NCI-H1436 (cell line): ENCODE measurements at places on chromosomes 1 and 21.
A peak's percentile ranks its signal among the peaks of the same experiment; 100 is the strongest.

DNA sequence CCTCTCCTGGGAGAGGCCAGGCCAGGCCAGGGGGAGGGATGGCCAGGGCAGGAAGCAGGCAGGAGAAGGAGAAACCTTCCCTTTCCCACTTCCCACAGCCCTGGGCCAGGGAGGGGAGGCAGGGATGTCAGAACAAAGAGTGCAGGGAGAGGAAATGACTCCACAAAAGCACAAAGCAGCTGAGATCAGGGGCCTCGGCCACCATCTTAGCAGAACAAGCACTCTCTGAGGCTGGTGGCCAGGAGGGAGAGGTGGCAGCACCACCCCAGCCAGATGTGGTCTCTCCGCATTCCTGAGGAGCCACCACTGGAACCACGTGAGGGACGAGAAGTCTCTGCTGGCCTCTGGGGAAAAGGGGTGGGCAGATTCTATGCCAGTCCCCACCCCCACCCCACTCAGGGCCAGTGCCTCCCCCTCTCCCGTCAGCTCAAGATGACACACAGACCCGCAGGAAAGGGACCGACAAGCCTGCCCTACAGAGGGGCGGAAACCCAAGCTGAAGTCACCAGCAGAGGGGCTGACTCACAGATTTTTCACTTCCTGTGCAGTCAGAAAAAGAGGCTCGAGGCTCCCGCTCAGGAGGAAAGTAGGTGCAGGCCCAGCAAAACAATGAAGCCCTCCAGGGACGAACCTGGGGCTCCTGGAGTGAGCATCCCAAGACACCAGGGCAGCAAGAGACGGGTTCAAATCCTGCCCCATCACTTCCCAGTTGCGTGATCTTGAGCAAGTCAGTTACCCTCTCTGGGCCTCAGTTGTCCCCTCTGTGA is 24.1 kb upstream of the ALDH4A1 start:
- no peak for DNase-seq

- no peak for DNase-seq
These were observed 464.3 kb upstream of the DEPDC1 start for GRCh38 chr1:68961143-68961542.

DNA sequence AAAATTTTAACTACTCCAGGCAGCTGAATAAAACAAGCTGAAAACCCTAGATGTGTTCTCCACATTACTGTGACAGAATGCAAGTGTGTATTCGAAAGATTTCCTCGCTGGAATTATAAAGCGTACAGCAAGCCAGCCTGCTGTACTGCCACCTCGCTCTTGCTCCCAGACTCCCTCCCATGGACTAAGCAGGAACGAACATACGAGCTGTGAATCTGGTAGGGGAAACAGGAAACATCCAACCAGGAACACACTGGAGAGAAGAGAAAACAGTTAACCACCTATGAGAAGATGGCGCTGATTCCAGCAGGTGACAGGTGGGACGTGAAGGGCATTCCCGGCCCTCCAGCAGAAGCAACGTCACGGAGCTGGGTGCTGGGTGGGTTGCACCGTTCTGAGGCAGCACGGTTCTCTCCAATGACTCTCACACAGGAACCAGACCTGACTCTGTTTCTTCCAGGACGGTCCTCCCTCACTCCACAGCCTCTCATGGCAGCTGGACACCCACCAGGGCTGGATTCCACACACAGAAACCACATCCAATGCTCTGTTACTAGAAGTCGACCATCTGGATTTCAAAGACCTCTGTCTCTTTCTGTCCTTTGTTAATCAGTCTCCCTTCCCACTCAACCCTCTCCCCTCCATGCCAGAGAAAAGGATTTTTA is 219.2 kb downstream of the RERE start:
- no peak for DNase-seq

DNA sequence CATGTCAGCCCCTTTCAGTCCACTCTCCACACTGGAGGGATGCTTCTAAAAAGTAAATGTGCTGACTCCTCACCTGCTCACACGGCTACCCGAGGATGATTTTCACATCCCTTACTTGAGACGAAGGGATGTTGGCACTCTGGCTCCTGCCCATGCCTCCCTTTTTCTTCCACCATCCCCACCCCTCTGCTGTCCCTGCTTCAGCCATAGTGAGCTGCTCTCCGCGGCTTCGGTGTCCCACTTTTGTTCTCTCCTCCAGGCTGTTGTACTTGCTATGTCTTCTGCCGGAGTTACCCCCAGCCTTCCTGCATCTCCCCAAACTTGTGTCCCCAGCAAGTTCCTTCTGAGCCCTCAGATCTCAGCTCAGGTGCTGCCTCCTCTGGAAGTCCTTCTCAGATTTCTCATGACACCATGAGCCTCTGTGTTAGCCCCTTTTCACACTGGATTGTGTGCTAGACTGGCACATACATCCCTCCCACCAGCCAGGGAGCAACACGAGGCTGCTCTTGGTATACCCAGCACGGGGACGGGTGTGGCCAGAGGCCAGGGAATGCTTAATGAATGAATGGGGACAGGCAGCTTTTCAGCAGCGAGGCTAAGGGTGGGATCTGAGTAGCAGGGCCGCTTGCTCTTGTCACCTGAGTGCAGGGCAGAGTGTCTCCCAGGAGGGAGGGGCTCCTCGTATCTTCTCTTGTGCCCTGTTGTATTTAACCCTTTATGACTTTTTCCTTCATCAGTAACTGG is 1.3 kb downstream of the ACOT11 start:
- DNase-seq: no peak

- DNase-seq: no peak
These were observed 58.9 kb upstream of the ARTN start for GRCh38 chr1:43874716-43875115.

GRCh38 chr1:44999232-44999631 is 11.9 kb downstream of the HECTD3 start:
- no peak for DNase-seq

- DNase-seq: no peak
These were observed 90.2 kb downstream of the TGFBR3 start for GRCh38 chr1:91795591-91796389.

- DNase-seq: no peak
These were observed 43.9 kb downstream of the ABCG1 start for GRCh38 chr21:42262831-42263231.

- no peak for DNase-seq
These were observed 1003.0 kb upstream of the NCAM2 start for GRCh38 chr21:19995253-19995652.

- DNase-seq: no peak
These were observed 58.3 kb downstream of the CLEC20A start for GRCh38 chr1:178438432-178438831.

DNA sequence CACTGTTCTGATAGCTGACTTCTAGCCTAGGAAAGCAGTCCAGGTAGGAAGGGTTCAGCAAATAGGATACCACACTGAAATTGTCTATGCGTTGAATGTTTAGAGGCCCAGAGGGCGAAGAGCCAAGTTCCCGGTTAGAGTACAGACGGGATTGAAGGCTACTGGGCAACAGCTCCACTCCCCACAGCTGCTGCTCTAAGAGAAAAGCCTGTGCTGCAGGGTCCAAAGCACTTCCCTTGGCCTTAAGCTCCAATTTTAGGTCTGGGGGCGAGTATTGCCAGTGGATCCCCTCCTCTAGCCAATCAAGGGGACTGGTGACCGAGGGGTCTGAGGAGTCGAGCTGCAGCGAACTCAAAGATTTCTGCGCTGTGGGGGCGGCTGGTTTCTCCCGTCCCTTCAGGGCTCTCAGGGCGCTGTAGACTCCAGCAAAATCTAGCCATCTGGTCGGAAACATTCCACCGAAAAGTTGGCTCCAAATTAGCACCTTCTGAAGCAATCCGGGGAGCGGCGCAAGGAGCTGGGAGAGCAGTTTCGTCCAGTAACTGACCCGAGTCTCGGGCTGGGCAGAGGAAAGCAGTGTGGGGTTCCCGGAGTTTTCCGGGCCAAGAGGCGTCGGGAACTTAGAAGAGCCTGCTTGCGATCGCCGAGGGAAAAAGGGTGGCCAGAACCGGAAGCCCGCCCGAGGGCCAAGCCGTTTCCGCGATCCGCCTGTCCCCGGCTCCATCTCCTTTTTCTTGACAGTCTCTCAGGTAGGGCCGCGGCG is 748 bp downstream of the PPP1R15B start:
- no peak for DNase-seq

GRCh38 chr1:235923466-235924021 is 56.8 kb upstream of the LYST start:
- peak; percentile 77 for DNase-seq

GRCh38 chr1:75135573-75136194 is 1.5 kb downstream of the LHX8 start:
- DNase-seq: peak; percentile 49

DNA sequence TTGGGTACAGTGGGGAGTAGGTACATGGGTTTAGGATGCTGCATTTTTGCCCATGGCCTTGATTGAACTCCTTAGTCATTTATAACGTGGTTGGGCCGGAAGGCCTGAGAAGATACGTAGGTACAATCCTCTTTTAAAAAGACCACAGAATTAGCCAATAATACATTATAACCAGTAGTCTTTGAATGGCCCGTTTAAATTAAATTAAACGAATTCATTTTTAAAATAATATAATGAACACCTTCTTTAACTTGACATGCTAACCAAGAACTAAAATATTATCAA is 20.1 kb upstream of the ADAR start:
- no peak for DNase-seq

DNA sequence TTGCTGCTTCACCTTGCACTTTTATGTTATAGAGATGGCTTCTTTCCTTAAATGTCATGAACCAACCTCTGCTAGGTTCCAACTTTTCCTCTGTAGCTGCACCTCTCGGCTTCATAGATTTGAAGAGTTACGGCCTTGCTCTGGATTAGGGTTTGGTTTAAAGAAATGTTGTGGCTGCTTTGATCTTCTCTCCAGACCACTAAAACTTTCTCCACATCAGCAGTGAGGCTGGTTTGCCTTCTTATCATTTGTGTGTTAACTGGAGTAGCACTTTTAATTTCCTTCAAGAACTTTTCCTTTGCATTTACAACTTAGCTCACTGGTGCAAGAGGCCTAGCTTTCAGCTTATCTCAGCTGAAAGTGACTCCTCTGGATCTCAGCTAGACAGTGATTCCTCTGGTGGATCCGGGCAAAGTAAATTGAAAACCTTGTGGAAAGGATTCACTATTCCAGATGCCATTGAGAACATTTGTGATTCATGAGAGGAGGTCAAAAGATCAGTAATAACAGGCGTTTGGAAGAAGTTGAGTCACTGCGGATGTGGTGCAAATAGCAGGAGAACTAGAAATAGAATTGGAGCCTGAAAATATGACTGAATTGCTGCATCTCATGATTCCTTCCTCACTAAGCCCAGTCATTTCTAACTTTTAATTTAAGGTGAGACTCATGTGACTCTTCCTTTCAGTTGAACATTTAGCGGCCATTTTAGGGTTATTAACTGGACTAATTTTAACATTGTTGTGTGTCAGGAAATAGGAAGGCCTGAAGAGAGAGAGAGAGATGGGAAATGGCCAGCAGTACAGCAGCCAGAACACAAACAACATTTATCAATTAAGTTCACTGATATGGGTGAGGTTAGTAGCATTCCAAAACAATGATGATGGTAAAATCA is 16.2 kb upstream of the RGS1 start:
- no peak for DNase-seq

DNA sequence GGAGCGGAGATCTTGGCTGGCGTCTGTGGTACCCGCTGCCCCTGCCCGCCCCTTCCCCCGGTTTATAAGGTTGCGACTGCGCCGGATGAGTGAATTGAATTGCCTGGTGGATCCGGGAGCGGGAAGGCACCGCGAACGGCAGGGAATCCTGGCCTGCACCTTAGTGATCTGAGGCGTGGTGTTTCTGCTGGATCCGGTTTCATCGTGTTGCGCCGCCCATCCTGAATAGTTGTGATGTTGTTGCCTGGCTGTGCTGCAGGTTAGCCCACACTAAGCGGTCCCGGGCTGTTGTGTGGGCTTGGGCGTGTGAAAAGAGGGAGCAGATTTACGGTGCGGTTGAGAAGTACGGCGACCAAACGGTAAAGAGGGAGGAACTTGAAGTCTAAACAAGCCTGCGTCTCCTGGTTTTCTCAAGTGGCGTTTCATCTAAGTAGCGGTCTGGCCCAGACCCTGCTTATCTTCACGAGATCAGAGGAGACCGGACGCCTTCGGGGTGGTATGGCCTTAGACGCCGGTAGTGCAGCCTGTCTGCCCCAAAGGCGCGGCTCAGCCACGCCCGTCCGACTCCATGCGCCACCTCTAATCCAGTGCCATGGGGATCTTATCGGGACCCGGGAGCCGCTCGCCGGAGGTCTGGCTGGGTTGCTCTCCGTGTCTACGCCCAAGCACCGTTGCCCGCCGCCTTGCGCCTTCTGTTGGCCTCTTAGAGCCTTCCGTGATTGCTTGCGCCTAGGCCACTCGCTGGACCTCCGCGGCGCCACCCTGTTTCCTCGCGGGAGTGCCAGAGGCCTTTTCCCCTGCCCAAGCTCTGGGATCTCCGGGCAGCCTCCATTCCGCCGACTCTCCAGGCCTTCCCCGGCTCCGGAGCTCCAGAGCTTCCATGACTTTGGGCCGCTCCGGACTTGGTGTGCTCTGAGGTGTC is 87.5 kb upstream of the RHOU start:
- DNase-seq: peak; percentile 53

DNA sequence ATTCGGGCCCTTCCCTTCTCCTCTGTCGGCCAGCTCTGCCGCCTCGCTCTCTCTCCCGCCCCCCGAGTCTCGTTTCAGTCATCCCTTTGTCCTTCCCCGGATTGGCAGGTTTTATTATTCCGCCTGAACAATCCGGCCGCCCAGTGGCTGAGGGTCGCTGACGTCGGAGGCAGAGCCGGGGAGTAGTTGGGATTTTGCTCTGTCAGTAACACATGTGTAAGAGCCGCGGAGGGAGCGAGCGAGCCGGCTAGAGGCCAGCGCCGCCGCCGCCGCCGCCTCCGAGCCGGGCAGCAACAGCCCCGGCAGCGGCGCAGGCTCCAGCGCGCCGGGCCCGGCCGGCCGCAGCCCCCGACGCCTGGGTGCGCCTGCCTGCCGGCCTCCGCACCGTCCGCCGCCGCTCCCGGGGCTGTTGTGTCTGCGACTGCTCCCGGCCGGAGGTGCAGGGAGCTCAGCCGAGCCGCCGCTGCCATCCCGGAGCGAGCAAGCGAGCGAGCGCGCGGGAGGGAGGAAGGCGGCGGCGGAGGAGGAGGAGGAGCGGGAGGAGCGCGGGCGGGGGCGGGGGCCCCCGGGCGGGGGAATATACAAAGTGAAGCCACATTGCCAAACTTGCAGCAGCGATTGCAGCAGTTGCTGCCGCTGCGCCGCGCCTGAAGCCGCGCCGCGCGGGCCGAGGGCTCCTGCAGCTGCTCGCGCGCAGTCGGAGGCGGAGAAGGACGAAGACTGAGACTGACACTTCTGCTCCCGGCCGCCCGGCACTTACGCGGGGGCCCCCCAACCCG is at the start of gene LMO4:
Gene LMO4, plus strand, starts transcription at position 609 of the 779 bp plus-strand sequence. CDS start 3,136 bp downstream, outside the sequence.
- DNase-seq: peak; percentile 95
